NCI-H1417 treated with DMSO at 0.1 percent for 48 hours (cell line): ENCODE measurements at places on chromosomes 3 and 15.
A peak's percentile ranks its signal among the peaks of the same experiment; 100 is the strongest.

- DNase-seq = no peak
These were observed 673.7 kb upstream of the CCDC54 start for GRCh38 chr3:106703524-106703923.

DNA sequence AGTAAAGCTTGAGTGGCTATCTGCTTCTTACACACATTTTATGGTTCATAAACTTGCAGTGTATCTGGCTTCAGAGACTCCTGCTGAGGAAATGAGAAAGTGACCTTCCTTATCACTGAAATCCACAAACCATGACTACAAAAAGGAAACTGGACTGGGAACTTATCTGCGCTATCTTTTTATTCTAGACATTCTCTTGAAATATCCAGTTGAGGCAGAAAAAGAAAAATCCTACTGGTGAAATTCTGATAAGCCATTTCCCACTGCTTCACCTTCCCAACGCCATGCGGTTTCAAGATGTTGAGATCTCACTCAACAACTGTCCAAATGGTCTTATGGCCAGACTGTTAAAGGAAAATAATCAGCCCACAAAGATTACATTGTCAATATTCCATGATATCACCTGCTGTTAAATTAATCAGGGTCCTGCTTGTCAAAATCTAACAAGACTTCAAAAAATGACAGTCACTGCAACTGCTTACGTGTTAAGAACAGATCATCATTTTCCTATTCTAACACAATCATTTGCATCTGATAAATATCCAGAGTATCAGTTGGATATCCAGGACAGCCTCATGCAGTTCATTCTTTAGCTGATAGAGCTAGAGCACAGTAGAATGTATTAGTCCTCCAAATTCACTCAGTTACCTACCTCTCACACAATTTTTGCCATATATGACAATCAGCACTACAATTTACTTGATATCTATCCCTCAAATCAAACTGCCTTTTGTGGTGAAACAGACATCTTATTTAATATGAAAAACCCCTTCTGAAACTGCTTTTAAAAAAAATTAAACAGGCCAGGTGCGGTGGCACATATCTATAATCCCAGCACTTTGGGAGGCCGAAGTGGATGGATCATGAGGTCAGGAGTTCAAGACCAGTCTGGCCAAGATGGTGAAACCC, 538.1 kb downstream of the MAGI1 start:
- no peak for DNase-seq

DNA sequence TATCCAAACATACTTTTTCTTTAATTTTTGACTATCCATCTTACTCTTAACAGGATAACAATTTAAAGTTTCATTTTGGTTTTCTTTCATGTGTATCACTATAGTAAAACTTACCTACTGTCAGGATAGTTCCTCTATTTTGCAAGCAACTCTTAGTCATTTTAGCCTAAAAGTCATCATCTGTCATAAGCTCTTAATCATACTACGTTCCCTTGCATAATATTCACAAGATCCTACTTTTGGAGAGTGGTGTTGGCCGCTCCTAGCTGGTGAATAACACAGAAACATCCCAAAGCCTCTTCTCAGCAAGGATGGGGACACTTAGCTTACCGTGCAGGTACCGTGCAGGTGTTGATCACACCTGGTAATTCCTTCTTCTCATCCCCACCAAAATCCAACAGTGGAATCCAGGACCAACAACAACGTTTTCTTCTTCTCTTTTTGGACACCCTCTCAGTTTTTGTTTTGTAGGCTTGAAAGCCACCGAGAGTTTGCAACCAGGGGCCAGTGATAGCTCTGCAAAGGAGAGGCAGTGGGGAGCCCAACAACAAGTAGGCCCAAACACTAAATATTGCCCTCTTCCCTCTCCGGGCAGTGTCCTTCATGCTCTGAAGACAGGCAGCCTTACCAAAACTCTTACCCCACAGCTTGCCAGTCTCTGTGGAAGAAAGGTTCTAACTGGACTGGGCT, 433 bp downstream of the FILIP1L start:
- DNase-seq = no peak

DNA sequence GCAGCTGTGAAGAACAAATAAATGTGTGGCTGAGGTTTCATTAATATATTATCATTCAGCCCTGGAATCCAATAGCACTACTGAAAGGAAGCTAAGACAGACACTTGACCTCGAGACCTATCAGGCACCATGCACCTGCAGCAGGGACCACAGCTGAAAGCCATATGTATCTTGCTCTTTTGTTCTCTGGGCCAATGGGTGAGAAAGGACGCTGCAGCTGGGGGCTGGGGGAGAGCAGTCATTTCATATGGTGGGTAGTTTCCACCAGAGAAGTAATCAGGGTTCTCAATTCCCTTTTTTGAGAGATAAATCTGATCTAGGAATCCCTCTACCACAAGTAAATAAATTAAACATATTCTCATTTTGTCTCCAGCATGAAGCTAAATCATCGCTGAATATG, 225.6 kb upstream of the STRIT1 start:
- peak; percentile 79 for DNase-seq

DNA sequence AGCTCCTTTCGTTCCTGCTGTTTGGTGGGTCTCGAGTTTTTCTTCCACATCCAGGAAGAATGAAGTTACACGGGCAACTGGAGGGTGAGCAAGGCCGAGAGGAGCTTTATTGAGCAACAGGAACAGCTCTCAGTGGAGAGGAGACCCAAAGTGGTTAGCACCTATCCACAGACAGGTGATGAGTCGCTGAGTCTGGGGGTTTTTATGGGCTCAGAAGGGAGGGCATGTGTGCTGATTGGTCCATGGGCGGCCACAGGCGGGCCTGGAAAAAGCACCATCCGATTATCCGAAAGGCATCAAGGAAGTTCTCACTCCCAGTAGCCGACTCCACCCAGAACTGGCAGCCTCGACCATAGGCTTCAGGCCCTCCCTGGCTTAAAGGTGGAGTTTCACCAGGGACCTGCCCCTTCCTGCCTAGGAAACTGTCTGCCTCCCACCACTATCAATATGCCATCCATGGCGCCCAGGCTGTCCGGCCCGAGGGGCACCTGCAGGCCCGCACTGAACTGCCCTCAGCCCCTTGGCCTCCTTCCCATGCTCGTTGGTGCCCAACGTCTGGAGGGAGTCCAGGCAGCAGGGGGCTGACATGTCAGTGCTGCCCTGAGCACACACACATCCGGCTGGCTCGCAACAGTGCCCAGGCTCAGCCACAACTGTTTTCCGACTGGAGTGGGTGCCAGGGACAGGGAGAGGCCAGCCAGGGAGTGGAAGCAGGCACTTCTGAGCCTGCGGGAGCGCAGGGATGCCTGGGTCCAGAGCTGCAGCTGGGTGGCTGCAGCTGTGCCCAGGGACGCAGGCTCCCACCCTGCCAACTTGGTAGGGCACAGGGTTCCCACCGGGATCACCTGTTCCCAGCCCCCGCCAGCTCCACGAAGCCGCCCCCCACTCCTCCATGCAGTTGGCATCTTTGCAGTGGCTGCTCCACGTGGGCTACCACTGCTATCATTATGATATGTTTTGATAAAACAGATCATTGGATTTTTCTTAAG, 170.2 kb downstream of the FNDC3B start:
- DNase-seq = no peak

DNA sequence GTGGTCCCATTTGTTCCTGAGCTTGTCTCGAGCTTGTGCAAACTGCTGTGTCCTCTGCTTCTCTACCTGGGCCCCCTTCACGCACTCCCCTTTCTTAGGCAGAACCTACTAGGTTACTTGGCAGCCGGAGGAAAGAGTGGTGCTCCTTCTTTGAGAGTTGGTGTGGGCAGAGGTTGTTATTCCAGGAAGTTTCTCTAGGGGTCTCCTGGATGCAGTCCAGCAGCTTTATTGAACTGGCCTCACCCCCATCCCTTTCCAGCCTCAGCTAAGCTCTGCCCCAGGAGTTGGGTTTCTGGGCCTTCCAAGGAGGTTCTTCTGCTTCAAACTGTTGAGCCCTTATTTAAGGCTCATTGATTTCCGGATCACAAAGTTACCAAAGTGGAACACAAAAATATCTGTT, 103.2 kb downstream of the C3orf70 start:
- DNase-seq = no peak

DNA sequence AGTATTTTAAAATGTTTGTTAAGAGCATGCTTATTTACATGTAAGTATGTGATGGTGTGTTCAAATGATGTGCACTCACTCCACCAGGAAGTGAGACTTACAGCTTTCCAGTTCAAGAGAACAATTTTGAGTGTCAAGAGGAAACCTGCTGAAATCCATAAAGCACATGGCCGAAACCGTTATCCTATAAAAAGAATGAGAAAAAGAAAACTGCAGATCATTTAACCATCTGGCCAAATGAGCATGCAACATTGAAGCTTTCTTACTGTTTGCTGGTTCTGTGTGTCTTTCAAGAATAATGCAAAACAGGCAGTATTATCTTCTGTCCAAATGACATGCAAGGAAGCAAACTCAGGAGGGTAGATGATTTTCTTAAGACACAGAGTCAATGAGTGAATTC, 26.3 kb downstream of the GABRR3 start:
- DNase-seq = no peak

GRCh38 chr15:47283246-47283645, 434.1 kb upstream of the SEMA6D start:
- DNase-seq = no peak

DNA sequence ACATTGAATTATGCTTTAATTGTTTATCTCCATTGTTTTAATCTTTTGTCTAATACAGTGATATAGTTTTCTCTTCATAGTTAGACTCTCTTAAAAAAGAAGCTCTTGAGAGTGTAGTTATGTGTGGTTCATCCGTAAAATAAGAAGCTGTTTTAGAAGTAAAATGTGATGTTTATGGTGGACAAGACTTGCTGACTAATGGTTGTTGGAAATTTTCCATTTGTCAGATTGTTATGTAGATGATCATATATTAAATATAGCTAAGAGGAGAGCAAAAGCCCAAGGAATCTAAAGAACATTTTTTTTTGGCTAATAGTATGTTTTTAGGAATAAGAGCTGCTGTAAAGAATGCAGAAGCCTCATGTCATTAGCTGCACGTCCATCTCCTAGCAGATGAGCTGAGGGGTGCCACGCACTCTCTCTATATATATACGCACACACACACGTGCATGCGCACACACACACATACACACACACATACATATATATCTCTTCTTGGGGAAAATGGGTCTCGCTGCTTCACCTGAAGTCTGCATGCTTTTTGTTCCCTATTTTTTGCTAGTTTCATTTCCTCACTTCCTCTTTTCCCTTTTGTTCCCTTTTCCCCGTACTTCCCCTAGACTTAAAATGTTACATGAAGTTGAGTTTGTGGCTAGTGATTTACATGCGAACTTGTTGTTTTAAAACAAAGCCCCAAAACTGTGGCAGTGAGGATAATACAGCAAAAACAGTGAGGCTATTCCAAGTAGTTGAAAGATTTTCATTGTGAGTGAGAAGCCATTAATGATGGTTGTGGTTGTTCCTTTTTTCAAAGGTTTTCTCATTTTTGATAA, 107.8 kb downstream of the MBNL1 start:
- DNase-seq = no peak
